Activated CD8-positive, alpha-beta memory T cell treated with anti-CD3 and anti-CD28 coated beads for 1 hour (primary cell): ENCODE measurements at places on chromosomes 3 and 15.

- no peak for DNase-seq
These were observed 102.2 kb downstream of the DLG1 start for GRCh38 chr3:197196192-197196591.

GRCh38 chr3:159266779-159267178 is 464.9 kb downstream of the MFSD1 start:
- DNase-seq: no peak

GRCh38 chr3:137108699-137109440 is 151.1 kb downstream of the IL20RB start:
- DNase-seq: no peak

GRCh38 chr3:119336823-119337222 is 42.6 kb downstream of the ARHGAP31 start:
- no peak for DNase-seq

- DNase-seq: no peak
These were observed 131.1 kb upstream of the PHLDB2 start for GRCh38 chr3:111727843-111728565.

DNA sequence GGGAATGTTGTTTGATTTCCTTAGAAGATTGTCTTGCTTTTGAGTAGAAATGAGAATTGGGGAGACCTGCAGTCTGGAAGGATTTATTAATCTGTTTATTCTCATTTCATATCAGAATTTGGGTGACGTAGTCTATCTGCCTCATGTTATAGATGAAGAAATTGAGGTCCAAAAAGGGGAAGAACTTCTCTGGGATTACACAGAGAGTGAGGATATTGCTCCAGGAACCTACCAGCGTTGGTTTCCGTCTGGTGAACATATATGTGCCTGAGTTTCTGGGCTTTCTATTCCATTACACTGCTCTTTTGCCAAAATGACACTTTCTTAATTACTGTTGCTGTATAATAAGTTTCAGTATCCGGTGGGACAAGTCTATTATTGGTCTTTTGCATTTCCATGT is 51.8 kb downstream of the CTDSPL start:
- DNase-seq: no peak

DNA sequence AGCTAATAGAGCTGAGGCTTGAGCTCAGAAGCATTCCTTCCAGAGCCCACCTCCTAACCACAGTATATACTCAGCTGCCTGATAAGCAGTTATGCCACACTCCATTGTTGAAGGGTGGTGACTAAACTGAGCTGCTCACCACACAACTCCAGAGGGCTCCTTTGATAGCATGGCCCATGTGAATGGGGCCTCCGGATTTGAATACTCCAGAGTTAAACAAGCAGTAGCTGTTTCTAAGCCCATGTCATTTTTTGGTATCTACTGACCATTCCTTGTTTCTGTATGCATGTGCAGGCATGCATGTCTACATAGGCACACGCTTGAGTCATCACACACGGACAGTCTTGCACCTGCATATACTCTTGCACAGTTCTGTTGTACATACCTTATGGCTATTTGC is 28.9 kb downstream of the IGSF10 start:
- no peak for DNase-seq

DNA sequence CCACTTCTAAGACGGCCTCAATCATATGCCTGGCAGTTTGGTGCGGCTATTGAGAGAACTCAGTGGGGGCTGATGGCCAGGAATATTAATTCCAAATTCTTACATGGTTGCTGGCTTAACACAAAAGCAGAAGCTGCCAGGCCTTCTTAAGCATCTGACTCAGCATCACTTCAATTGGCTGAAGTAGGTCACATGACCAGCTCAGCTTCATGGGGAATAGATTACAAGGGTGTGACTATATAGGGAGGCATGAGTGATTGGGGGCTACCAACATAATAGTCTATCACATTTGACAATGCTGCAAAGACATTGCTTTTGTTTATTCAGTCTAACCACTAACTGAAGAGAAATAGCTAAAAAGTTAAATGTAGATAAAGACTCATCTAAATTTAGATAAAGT is 101.6 kb upstream of the ANKRD28 start:
- no peak for DNase-seq

DNA sequence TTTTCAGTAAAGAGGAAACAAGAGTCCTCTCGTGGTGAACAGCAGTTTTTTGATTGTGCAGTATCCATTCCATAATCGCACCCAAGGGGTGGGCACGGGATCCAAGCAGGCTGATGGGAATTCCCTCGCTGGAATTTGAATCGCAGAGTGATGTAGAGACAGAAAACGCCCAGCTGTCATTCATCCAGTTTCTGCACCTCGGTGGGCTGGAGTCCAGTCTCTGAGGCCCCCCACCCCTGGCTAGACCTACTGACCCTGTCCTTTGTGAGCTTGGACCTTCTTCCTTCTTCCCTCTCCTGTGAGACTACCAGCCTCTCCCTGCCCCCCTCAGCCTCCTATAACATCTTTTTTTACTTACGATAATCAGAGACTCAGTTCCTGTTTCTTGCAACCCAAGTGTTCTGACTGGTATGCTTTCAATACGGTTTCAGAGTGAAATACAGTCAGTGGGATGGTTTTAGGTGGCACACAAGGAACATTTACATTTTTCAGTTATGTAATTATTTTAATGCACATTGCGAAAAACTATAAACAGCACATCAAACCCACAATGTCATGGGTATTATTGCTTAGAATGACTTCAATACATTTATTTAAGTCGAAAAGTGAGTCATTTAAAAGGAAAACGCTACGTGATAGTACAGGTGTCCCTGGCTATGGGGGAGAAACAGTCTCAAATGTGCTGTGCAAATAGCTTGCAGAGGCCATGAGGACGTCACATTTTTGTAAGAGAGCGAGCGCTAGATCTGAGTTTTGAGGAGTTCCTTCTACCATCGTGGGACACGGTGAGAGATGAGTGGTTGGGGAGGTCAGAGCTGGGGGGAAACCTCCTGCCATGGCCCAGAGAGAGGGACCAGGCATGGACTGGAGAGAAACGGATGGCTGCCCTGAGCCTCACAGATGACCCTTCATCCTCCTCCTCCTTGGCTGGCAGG is 37.5 kb upstream of the CHST2 start:
- no peak for DNase-seq

GRCh38 chr3:117084739-117085270 is 375.2 kb downstream of the TUSC7 start:
- no peak for DNase-seq

DNA sequence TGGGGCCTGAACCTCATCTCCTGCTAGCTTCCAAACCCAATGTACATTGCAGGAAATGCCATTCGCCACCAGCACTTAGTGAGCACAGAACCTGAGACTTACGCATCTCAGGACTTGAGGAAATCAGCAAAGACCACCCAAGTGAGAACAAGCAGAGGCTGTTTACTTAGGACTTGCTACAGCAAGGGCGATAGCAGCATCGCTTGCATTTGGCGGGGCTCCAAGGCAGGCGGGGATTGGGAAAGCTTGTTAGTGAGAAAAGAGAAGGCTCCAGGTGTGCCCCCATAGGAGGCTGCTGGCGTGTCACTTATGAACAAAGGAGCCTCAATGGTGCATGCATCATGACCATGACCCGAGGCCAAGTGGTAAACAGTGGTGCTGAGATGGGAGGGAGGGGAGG is 19.7 kb downstream of the SLC6A20 start:
- DNase-seq: no peak

DNA sequence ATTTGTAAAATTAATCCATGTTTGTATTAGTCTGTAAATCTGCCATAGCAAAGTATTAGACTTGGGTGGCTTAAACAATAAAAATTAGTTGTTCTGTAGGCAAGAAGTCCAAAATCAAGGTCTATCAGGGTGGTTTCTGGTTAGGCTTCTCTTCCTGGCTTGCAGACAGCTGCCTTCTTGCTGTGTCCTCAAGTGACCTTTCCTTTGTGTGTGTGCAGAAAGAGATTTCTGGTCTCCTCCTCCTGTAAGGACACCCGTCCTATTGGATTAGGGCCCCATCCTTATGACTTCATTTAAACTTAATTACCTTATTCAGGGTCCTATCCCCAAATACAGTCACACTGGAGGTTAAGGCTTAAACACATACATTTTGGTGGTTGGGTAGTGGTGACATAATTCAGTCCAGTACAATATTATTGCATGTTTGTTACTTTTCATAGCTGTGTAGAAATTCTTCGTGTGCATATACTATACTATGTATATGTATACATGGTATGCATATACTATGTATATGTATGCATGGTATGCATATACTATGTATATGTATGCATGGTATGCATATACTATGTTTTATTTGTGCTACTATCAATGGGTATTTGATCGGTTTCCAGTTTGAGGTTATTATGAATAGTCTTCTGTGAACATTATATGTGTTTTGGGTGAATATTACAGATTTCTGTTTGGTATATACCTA is 57.9 kb upstream of the RNU6-1 start:
- no peak for DNase-seq

DNA sequence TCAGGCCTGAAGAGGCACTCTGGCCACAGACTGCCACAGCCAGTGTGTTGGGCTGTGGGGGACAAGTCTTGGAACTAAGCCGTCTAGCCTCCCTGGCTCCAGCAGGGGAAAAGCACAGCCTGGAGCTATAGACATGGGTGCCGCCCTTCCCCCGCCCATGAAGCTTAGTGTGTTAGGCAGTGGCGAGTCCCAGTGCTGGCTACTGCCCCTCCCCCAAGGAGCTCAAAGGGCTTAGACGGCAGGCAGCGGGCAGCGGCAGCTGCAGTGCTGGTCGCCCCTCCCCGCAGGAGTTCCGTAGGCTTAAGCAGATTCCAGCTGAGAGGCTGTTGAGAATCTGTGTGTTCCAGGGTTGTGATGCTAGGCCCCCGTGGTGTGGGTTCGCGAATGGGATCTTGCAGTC is 135.8 kb upstream of the RORA start:
- DNase-seq: no peak

- DNase-seq: no peak
These were observed 18.6 kb upstream of the ZBTB20 start for GRCh38 chr3:115165701-115166100.

DNA sequence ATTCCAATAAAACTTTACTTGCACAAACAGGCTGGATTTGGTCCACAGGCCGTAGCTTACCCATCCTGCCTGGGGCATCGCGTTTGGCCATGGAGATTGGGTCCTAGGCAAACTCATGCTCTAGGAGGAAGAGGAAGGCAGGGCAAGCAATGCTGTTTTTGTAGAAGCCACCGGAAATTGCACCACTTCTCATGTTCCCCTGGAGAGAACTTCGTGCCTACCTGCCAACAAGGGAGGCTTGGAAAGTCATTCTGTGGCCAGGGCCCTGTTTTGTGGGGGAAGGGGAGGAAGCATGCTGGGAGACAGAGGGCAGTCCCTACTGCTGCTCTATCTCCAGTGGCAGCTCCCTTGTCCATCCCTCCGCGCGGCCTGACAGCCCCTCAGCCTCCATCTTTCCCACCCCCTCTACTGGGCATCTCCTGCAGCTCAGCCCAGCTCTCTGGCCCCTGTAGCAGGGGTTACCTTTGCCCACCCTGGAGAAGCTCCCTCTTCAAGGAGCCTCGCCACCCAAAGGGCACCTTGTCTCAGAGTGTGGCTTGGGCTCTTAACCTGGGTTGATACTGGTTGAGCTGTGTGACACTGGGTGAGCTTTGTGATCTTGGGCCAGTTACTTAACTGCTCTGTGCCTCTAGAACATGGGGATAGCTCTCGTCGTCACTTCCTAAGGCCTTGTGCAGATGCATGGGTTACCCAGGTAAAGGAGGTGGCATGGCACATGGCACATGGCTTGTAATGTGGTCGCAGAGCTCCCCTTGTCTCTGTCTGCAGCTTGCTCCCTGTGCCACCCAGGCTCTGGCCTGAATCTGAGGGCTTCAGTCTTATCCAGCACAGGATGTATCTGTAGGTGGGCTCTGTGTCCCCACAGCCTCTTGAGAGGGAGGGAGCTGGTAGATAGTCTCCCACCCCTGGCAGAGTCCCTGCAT is 6.1 kb downstream of the ABTB1 start:
- no peak for DNase-seq

DNA sequence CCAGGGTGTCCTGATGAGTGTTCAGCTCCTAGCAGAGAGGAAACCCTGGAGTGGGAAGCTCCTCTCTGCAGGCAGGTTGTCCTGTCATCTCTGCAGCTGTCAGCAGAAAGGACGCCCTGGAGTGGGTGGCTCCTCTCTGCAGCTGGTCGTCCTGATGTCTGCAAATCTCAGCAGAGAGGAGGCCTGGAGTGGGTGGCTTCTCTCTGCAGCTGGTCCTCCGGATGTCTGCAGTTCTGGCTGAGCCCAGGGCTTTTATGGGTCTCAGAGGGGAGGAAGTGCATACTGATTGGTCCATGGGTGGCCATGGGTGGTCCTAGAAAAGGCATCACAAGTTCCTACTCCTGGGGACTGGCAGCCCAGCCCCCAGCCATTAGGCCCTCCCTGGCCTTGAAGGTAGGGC is 102.6 kb upstream of the BNIP2 start:
- DNase-seq: no peak

DNA sequence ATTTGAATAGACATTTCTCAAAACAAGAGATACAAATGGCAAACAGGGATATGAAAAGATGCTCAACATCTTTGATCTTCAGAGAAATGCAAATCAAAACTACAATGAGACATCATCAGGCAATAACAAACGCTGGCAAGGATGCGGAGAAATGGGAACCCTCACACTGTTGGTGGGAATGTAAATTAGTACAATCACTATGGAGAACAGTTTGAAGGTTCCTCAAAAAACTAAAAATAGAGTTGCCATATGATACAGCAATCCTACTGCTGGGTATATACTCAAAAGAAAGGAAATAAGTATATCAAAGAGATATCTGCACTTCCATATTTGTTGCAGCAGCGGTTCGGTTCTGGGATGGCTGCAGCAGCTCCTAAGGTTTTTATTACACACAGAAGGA is 16.8 kb upstream of the LARS2 start:
- no peak for DNase-seq

DNA sequence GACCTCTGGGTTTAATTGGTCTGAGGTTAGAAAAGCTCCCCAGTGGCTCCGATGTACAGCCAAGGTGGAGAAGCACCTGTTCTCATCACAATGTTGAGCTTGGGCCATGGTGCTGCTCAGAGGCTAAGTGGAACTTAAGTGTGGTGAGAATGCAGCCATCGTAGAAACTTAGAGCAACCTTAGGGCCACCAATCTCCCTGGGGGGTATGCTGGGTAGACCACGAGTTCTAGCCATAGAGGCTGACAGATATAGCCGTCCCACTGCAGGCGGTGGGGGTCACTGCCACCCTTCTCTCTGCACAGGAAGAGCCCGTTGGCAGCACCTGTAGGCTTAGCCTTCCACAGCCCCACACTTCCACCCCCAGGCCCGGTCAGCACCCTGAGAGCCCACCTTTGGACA is 38.0 kb downstream of the MGLL start:
- no peak for DNase-seq
